EH (cell line): ENCODE measurements at places on chromosomes 2 and 18.

GRCh38 chr18:46468426-46469180 is 188.4 kb downstream of the LOXHD1 start:
- DNase-seq, result no peak

GRCh38 chr2:145987793-145988192 is 1467.9 kb upstream of the ZEB2 start:
- DNase-seq, result no peak

- no peak for DNase-seq
Observed at GRCh38 chr2:97991081-97991856, 4.5 kb downstream of the TMEM131 start.

GRCh38 chr18:47434214-47434746 is 182.8 kb upstream of the SKOR2 start:
- no peak for DNase-seq

DNA sequence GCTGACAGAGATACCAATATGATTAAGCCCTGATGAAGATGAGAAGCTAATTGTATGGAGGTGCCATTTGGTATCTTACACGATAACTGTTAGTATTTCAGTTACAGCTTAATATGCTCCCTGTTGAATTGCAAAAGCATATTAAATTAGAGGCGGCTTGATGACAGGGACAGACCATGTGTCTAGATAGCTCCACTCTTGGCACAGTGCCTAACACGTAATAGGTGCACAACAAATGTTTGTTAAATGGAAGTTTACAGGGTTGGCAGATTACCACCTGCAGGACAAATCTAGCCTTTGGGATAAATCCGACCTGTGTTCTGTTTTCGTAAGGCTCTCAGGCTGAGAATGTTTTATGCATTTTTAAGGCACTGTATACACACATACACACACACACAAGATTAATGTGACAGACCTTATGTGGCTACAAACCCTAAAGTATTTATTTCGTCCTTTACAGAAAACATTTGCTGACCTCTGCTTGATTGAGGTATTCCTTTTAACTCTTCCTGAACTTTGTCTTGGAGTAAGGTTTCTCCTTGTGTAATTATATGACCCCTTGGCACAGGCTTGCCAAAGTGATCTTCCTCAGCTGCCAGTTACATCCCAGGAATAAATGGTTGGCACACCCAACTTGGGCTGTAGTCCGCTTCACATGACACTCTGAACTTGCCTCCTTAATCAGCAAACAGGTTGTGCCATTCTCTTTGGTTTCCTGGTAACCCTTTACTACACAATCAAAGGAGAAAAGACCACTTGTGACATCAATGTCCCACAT is 348.9 kb downstream of the HRH4 start:
- no peak for DNase-seq

GRCh38 chr18:74139888-74140287 is 7.7 kb downstream of the FBXO15 start:
- DNase-seq, result peak; percentile 76

GRCh38 chr18:55252053-55252675 is 292.9 kb upstream of the CCDC68 start:
- DNase-seq, result no peak

GRCh38 chr2:10132996-10133647 is 10.6 kb downstream of the RRM2 start:
- DNase-seq, result no peak

DNA sequence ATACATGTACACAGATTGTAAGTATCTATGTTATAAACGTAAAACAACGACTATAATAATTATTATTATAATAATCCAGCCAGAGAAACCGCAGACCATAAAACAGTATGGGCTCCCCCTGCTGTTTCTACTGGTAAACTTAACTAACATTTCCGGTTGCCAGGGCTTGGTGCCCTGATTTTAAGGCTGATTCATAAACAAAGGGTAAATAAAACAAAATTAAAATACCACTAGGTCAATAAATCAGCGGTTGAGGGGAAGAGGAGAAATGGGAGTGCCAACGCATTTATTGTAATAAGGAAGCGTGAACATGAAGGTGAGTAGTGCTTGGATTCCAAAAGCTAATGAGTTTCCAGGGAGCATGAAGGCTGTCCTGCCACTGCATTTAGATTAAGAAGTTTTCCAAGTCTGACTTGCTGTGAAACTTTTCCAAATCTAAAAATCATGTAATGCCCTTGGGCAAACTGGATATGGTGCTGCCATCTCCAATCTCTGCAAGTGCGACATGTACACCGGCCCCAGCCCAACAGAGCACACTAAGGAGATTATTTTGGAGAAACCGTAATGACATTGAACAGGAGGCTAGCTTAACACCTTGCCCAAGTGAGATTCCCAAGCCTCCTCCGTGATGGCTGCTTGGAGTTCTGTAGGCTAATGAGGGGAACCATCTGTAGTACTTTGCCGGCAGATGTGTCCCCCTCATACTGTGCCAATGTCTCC is 50.7 kb upstream of the HNRNPA3 start:
- peak; percentile 41 for DNase-seq

DNA sequence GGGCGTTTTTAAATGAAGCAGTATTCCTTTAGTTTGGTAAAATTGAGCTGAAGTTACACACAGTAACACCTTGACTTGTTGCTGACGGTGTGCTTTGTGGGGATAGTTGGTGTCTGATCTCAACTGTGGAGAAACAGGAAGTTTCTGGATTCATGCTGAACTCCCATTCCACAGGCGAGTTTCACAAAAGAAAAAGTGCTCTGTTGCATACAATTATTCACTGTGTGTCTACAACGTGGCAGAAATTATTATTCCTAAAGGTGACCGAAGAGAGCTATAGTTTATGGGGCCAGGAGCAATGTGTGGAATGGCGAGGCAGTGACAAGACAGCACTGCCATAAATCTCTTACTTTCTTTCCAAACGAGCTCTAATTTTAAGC is 463 bp upstream of the CABYR start:
- DNase-seq, result no peak

DNA sequence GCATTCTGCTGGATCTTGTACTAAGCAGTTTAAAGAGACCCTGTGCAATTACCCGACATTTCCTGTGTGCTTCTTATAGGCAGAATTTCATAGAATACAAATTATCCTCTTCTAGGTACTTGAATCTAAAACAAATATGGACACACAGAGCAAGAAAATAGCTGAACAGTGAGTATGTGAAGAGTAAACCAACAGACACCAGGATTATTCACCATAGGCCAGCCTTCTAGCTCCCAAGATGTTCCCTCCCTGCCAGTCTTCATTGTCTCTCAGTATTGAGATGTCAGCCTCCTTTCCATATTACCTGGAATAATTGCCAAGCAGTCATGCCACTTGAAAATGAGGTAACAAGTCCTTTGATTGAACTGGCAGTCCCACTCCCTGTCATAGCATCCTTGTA is 187.1 kb downstream of the PTPRM start:
- DNase-seq, result peak; percentile 18

DNA sequence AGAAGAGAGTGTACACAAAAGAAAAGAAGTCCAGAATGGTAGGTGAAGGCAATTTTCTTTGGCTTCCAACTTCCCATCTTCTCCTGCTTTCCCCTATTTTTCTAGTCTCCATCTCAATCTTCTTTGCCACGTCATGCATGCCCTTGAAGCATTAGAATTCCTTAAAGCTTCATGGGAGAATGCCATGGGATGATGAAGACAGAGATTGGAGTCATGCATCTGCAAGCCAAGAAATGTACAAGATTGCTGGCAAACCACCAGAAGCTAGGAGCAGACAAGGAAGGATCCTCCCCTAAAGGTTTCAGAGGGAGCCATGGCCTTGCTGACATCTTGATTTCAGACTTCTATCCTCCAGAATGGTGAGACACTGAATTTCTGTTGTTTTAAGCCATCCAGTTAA is 305.9 kb downstream of the HRH4 start:
- DNase-seq, result peak; percentile 64

GRCh38 chr2:11022591-11023273 is 111.0 kb downstream of the KCNF1 start:
- no peak for DNase-seq

GRCh38 chr2:137964066-137964858 is at the start of gene HNMT:
HNMT (plus strand) TSS chr2:137964473; CDS start chr2:137964492, 19 bp downstream.
- DNase-seq, result peak; percentile 85

GRCh38 chr2:207662203-207662602 is 37.0 kb upstream of the METTL21A start:
- no peak for DNase-seq

DNA sequence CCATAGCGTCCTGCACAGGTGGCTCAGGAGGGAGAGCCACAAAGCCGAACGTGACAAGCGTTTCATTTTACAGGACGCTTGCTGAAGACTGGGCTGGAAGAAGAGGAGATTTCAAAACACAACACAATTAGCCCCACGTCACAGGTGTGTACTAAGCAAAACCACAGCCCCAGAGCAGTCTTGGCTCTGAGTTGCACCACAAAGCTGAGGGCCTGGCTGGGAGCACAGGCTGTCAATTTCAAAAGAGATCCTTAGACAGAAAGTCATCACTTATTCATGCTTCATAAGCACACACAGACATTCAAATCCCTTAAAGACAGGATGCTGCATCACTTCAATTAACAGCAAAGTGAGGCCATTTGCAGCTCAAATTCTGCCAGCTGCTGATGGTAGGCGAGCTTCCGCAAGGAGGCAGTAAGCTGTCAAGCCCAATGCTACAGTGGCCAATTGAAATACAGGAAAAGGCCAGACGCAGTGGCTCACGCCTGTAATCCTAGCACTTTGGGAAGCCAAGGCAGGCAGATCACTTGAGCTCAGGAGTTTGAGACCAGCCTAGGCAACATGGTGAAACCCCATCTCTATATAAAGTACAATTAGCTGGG is 79.6 kb downstream of the SKA1 start:
- DNase-seq, result no peak

DNA sequence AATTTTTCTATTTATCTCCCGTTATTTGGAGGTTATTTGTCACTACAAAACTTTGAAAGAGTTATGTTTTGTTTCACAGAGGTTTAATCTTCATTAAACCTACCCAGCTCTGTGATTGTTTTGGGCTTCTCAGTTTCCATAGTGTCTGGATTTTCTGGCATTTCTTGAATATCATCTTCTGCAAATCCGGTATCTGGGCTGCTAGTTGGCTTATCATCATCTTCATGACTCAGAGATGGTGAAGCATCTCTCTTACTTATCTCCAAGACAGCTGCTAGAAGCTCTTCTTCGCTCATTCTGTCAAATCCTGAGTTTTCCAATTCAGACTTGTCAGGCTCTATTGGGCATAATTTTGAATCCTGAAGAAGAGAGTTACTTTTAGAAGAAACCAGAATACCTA is 55.6 kb downstream of the VIL1 start:
- DNase-seq, result no peak

- DNase-seq, result no peak
Observed at GRCh38 chr2:138365581-138365980, 136.0 kb upstream of the SPOPL start.
